ENCODE measurements at places on chromosomes 1 and 21.
A peak's percentile ranks its signal among the peaks of the same experiment; 100 is the strongest.

- DNase-seq: peak; percentile 87
These were observed 598.5 kb upstream of the USP24 start for GRCh38 chr1:55813618-55814017.

DNA sequence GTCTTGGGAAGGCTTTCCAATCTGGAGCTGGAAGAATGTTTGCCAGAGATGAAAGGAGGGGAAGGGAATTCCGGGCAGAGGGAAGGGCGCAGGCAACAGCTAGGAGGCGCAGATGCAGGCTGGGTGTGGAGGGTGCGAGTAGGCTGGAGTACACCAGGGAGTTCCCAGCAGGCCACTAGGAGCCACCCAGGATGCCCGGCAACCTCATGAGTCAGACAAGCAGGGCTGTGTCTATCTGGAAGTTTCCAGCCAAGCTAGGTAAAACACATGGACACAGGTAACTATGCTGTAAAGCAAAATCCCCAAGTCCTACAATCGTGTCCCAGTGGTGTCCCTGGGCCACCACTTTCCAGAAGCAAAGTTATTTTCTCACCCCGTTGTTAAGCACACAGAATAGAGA is 990 bp upstream of the NBL1 start:
- no peak for DNase-seq

DNA sequence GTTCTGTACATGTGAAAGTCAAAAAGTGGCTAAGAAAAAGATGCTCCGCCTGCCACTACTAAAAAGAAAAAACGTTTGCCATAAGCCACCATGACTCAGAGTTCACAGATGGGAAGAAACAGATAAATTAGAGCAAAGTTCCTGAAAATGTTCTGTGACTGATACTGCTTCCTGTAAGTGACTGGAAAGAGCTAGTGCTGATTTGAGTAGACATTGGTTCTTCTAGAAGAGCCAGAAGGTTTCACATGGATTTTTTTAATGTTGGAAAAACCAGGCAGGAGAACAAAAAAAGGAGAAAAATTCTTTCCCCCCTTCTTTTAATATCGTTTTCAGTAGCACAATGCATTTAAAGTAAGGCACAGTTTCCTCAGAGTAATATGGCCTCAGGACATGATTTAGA is 221.4 kb downstream of the HLX start:
- peak; percentile 42 for DNase-seq

DNA sequence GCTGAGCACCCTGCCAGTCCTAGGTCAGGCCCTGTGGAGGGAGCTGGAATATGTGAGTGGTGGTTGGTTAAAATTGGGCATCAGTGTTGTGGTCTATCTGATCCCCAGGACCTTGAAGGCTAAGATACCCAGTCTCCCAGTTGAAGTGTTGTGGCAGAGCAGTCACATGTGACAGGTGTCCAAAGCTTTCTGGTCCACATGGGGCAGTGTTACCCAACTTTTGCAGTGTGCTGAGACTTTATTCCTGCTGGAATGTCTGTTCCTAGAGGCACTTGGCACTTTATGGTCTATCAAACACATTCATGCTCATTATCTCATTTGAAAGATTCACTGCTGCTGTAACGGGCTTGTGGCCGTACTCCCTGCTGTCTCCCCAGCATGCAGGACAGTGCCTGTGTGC is 21.0 kb upstream of the LORICRIN start:
- DNase-seq: no peak

DNA sequence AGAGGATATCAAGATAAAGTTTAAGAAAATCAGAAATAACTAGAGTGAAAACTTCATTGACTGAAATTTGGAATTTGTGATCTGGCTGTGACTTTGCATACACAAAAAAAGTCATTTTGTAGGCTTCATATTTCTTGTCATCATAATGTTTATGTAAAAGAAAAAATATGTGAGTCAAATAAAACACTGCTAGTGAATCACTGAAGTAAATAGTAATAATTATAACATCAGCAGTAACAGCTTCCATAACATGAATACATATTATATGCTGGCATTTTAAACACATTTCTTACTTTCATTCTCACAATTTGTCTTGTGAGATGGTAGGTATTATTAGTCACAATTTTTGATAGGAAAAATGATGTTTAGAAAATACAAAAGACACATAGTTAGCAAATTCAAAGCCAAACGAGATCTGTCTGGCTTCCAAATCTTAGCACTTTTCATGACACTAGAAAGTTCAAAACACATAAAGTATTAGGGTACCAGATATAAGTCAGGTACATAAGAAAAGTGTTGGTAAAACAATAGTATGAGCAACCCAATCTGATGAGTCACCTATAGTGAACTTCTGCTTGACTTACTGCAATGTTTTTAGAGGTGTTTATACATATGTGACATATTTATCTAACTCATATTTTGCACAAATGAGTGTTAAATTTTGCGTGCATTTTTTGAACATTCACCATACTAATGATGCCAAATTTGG is 241.0 kb upstream of the SNX7 start:
- DNase-seq: no peak

GRCh38 chr1:74779750-74780149 is 46.8 kb downstream of the TYW3 start:
- no peak for DNase-seq

- DNase-seq: peak; percentile 42
These were observed 89.5 kb upstream of the CD53 start for GRCh38 chr1:110783292-110783918.

DNA sequence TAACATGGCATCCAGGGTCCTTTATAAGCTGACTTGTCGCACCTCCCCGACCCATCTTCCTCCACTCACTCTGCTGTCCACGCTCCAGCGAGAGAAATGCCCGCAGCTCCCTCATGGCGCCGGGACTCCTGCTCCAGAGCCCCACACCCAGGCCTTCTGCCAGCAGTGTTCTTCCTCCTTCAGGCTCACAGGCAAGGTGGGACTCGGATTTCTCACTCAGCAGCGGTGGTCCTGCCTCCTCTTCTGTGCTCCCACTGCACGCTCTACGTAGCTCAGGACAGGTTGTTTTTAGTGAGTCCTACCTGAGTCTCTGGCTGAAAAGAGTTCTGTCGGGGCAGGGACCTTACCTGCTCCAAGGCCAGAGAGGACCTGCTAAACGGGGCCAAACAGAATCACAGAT is 11.2 kb downstream of the THEMIS2 start:
- no peak for DNase-seq

DNA sequence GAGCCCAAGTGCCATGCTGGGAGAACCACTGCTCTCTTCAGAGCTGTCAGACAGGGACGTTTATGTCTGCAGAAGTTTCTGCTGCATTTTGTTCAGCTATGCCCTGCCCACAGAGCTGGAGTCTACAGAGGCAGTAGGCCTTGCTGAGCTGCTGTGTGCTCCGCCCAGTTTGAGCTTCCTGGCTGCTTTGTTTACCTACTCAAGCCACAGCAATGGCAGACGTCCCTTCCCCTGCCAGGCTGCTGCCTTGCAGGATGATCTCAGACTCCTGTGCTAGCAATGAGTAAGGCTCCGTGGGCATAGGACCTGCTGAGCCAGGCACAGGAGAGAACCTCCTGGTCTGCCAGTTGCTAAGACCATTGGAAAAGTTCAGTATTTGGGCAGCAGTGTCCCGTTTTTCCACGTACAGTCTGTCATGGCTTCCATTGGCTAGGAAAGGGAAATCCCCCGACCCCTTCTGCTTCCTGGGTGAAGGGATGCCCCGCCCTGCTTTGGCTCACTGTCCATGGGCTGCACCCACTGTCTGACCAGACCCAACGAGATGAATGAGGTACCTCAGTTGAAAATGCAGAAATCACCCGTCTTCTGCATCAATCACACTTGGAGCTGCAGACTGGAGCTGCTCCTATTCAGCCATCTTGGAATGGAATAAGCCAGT is 31.9 kb downstream of the CYP4B1 start:
- no peak for DNase-seq

- DNase-seq: no peak
These were observed 6.2 kb downstream of the BARHL2 start for GRCh38 chr1:90710579-90711536.

DNA sequence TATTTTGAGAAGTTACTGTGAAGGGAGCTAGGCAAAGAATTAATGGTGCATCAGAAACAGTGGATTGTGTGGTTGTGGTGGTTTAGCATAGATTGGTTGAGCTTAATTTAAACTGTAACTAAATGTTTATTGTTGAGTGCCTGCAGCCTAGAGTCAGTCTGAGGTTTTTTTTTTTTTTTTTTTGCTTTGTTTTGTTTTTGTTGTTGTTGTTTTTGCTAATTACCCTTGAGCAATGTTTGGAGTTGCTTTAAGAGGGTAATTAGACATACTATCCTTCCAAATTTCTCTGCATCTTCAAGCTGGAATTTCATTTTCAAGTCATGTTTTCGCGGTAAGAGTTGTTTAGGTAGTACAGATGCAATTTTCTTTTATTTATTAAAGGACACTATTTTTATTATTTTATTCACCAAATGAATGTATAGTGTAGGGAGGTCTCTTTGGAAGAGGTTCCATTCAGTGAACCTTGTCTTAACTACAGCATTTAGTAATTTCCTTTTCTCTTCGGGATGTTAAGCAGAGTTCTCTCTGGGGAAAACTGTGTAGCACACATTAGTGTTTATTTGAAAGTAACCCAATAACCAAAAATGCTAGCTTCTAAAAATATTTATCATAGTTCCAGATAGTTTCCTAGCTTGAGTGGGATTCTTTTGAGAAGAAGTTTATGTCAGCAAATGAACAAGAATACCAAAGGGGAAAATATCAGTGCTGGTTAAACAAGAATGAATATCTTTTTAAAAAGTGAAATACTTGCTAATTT is 82.3 kb downstream of the CLIC4 start:
- DNase-seq: no peak

DNA sequence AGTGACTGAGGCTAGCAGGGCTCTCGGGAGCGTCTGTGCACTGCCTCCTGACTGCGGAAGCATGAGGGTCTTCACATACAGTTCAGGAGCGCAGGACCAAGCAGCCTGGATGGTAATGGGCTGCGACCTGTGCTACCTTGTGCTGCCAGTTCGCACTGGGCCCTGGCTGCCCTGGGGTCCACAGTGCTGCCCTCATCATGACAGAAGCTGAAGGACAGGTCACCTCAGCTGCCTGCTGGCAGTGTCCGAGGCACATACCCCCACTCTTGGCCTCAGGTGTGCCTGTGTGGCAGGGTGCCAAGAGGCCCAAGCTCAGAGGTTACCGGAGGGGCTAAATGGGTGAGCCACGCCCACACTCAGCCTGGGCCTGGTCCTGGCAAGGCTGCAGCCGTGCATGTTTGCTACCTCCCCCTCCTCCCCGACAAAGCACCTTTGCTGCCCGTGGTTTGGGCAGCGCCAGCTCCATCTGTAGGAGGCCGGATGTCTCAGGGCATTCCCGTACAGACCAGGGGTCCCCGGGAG is 4.4 kb downstream of the JMJD4 start:
- no peak for DNase-seq

- peak; percentile 47 for DNase-seq
These were observed 31.6 kb downstream of the SOX13 start for GRCh38 chr1:204104331-204105130.

GRCh38 chr21:41863439-41863740 is 15.8 kb downstream of the PRDM15 start:
- DNase-seq: no peak

GRCh38 chr1:39294531-39294930 is 90.0 kb downstream of the MACF1 start:
- no peak for DNase-seq

DNA sequence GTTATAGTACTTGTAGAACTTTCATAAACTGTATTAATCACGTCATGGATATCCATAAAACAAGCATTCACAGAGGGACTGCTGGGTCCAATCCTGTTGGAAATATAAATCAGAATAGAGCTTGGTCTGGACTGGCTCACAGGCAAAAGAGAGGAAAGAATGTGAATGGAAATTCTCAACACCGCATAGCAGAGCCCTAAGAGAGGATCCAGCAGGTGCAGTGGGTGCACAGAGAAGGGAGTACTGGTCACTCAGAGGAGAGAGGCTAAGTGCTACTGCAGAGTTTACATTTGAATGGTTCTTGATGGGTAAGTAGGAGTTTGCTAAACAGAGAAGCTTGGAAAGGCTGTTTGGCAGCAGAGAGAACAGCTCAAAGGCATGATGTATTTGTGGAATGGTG is 231.7 kb downstream of the PAPPA2 start:
- no peak for DNase-seq

- DNase-seq: no peak
These were observed 123.2 kb downstream of the DMRTB1 start for GRCh38 chr1:53582211-53583020.

DNA sequence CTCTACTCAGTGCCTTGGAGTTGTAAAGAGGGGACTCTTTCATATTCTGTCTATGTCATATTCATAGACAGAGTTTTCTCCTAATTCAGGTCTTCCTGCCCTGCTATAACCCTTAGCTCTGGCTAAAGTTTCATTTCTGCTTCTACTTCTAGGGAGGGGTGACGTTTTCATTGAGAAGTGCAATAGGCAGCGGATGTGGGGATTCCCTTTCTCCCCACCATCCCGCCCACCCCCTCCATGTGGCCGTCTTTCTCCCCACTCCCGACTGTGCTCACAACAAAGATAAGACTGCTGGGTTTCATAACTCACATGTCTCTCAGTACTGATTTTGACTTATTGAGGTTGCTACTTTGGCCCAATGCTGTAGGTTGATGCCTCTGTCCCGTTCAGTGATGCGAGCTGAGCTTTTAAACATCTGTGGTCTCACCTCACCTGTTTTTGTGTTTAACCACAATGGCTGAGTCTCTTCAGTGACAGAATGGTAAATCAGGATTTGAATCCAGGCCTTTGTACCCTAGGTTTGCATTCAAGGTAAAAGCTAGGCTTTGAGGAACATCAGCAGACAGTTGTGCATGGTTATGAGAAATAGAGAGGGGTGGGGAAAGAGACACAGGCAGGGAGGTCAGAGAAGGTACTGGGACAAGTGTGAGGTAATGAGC is 7.8 kb upstream of the KIF14 start:
- no peak for DNase-seq

- no peak for DNase-seq
These were observed 399 bp upstream of the PTPRC start for GRCh38 chr1:198638441-198638840.

DNA sequence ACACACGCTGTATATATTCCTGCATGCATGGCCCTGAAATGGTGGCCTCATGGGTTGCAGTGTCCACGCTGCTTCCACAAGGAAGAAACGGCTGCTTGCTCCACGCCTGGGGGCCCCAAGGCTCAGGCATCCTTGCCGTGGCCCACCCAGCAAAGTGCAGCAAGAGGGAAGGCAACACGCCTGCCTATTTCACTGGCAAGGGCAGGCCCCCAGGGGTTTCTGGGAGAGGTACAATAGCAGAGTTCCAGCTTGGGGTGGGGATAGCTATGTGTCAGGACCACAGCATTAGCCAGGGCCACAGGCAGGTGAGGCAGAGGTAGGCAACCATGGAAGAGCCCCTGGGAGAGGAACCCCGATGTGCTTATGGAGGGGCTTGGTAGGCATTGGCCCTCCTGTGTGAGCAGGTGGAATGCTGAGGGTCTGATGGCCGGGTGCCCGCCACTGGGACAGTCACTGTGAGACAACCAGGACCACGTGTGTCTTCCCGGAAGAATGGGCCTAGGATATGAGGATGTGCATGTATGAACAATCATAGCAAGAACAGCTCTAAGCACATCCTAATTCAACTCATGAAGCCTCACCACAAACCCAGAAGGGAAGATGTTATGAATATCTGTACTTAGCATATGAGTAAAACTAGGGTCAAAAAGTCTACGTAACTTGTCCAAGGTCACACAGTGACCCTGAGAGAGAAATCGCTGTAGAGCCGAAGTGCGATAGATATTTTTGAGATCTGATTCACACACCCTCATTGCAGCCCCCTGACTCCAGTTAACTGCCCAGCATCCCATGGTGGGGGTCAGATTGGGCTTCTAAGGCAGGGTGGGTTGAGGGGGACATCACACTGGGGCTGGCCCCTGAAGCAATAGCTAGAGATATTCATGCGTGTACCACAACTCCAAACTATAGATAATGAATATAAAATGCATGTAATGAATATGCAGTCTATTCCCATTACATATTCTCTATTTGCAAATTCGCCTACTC is 11.8 kb downstream of the TFF2 start:
- DNase-seq: no peak

All from umbilical cord (tissue), 2 donors.